ENCODE measurements at places on chromosomes 6 and 20.
A peak's percentile ranks its signal among the peaks of the same experiment; 100 is the strongest.

GRCh38 chr6:134317471-134318131 lies at the start of gene SGK1:
SGK1 (minus strand) TSS chr6:134318112; CDS start chr6:134317460, 652 bp downstream.
- peak; percentile 16 for DNase-seq

DNA sequence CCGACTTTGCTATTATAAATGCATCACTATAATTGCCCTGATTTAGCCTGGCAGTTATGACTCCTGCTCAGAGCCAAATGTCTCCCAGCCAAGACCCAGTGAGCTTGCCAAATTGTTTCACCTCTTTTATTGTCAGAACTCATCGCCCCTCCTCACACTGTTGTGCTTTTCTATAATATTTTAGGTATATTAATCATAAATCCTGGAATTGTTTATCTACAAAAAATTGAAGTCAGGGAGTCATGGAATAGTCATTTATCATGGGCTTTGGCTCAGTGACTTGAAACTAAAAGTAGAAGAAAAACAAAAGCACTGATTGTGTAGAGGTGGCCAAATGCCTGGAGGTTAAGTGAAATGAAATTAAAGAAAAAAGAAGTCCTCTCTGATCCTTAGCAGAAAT lies 85.6 kb downstream of the PFDN4 start:
- DNase-seq = no peak

GRCh38 chr20:32558526-32558925 lies 26.6 kb downstream of the NOL4L start:
- DNase-seq = no peak

DNA sequence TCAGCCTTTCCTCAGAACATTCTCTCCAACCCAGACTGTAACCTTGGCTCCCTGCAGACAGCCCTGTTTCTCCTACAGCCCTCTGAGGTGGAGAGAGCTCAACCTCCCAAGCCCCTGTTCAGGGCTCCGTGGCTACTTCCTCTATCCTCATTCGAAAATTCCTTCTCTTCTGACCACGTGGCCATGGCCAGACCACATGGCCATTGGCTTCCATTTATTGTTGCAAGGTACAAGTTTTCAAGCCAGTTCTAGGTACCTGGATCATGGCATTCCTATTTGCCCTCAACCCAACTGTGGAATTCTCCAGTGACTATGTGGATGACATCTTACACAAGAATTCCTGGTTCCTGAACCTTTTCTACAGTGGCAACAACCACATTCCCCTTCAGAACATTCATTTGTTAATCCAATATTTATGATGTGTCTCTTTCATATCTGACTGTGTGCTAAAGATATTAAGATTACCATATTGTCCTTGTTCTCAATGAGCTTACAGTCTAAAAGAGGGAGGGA lies 161.9 kb downstream of the GMPR start:
- no peak for DNase-seq

GRCh38 chr20:42779216-42779615 lies 410.5 kb downstream of the PTPRT start:
- DNase-seq = no peak

DNA sequence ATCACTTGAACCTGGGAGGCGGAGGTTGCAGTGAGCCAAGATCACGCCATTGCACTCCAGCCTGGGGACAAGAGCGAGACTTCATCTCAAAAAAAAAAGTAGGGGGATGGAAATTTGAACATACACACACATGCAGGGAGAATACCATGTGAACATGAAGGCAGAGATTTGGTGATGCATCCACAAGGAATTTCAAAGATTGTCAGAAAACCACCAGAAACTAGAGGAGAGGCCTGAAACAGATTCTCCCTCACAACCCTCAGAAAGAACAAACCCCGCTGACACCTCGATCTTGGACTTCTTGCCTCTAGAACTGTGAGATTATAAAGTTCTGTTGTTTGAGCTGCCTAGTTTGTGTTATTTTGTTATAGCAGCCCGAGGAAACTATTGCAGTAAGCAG lies 125.5 kb downstream of the GPX5 start:
- DNase-seq = no peak

DNA sequence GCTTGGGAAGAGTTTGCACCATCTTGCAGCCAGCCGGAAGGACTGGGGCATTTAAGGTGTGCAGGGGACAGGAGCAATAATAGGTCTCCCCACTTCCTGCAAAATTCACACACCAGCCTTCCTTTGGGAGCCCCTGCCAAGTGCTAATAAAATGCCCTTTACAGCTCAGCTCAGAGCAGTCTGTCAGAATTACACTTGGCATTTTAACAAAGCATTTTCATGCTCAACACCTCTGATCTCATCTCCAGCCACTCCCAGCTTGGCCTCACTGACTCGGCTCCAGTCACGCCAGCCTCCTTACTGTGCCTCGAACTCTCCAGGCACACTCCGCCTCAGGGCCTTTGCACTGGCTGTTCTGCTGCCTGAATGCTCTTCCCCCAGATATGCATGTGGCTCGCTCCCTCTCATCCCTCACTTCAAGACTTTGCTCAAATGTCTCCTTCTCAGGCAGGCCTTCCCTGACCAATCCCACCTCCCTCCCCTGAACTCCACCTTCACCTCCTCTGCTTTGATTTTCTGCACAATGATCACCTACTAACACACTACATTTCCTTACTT lies 43.7 kb downstream of the GRM4 start:
- DNase-seq = no peak

DNA sequence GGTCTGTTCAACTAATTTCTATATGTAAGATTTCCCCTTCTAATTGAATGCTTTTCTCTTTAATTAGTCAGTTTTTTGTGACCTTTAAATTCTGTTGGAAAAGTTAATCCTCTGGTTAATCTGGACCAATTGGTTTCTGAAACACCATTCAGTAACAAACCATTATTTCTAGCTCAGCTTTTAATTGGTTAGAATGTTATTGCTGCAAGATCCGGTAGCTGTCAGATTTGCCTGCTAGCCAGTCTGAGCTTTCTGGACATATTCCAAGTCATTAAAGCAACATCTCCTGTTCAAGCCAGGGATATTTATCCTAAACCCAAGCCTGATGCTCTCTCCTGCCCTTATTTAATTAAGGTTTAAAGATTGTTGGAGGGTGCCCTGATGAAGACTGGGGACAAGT lies 55.1 kb upstream of the FBXL4 start:
- no peak for DNase-seq

GRCh38 chr6:148999501-148999900 lies 252.7 kb downstream of the UST start:
- no peak for DNase-seq

- peak; percentile 60 for DNase-seq
Observed at GRCh38 chr6:142886431-142887170, 58.4 kb downstream of the HIVEP2 start.

DNA sequence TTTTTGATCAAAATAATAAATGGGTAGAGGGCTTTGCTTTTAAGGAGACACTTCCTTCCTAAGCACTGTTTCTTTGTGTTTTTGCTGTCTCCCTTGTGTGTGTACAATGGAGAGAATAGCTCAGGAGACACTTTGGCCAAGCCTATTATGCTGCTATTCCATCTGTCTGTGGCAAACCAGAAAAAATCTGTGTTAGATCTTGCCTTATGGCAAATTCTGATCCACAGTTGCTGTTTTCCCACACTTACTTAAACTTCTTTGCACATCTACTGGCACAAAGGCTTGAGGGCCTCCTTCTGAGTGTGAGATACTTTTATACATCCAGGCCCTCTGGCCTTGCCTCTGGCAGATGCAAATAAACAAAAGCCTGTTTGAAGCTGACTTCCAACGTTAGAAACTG lies 53.6 kb downstream of the PRDM13 start:
- DNase-seq = no peak

DNA sequence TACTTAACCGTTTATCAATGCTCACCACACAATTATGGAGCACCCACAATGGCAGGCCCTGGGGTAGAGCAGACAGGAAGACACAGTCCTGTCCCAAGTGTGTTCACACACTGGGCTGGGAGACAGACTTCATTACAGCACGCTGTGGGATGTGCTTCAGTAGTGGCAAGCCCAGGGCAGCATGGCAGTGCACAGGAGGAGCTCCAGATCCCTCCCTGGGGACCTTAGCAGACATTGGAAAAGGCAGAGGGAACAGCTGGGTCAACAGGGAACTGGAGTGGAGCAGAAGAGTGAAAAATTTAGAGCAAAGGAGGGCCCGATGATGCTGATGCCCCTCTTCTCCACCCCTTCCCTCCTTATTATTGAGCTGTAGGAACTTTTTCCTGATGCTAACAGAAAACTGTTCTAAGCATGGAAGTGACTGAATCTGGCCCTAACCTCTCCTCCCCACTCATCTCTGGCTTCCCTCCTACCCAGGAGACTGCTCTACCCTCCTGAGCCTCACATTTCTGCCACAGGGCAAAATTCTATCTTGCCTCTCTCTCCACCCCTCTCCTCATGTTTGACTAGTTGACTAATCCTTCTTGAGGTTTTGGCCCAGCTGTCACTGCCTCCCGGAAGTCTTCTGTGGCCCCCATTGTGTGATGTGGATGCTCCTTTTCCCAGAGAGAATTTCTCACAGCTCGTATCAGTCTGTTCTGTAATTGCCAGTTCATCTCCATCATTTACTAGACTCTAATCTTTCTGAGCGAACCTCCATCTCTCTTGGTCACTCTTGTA lies 41.3 kb upstream of the NOP56 start:
- DNase-seq = no peak

GRCh38 chr20:25293910-25294458 lies 46.1 kb downstream of the PYGB start:
- DNase-seq = no peak

- no peak for DNase-seq
Observed at GRCh38 chr20:49981218-49982071, 1.3 kb upstream of the SNAI1 start.

- DNase-seq = no peak
Observed at GRCh38 chr20:17466641-17467040, 64.5 kb downstream of the BFSP1 start.

- DNase-seq = no peak
Observed at GRCh38 chr20:54108326-54108642, 37.9 kb upstream of the BCAS1 start.

GRCh38 chr20:40233406-40233805 lies 455.6 kb downstream of the MAFB start:
- DNase-seq = no peak

DNA sequence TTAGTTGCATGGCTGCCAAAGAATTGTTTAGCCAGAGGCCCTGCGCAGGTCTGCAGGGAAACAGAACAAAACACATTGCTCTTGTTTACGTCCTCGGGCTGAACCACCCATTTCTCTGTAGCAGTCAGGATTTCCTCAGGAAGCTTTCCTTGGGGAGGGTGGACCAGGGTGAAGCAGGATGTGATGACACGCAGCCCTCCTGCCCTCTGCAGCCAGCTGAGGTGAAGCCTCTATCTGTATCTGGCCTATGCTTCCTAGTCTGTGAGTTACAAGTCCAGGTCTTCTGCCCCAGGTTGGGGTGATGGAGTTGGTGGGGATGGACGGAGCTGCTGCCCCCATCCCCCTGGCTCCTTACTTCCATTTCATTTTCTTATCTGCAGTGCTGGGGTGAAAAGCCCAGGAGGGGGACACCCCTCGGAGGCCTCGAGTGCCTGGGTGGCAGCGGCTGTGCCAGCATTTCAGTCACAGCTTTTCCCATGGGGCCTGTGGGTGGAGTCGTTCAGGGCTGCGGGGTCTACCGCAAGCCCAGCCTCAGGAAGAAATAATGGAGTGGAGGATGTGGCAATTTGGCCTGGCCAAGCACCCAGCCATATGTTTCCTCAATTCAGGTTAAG lies 24.9 kb downstream of the SASH1 start:
- no peak for DNase-seq

DNA sequence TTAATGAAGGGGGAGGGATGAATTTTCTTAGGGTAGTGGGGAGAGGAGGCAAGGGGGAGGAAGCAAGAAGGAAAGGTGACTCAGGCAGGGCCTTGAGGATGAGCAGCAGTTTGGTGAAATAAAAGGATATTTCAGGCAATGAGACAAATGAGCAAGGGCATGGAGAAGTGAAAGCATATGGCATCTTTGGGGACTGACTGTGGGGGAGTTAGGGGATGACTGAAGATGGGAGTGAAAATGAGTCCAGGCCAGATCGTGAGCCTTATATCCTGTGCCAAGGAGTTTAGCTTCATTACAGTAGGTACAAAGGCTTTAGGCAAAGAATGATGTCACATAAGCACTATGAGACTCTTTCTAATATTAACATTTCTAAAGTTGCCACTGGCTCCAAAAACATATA lies 51.9 kb downstream of the ILRUN start:
- DNase-seq = no peak

DNA sequence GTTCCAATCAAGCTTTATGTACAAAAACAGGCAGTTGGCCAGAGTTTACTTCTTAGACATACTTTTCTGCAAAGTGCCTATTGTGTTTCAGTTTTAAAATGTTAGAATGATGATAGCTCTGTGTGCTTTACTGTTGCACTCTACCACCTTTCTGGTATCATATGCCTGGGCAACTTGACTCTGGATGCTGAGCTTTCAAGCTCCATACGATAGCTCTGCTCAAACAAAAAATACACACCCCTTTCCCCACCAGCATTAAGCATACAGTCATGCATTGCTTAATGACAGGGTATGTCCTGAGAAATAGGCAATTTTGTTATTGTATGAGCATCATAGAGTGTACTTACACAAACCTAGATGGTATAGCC lies 123.1 kb downstream of the RCAN2 start:
- DNase-seq = no peak

DNA sequence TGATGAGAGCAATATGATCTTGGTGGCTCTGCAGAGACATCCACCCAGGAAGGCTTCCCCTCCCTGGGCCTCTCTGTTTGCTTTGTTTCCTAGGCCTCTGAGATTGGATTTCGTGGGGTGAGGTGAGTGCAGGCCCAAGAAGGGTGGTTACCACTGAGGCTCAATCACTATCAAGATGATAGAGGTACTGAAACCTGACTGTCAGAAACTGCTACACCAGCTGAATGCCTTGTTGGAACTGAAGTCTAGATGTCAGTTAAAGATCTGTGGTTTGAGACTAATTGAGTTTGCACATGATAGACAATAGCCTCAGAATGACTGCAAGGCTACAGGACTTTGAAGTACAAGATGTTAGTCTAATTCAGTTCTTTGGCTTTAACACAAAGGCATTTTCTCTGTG lies 15.2 kb downstream of the VNN1 start:
- DNase-seq = peak; percentile 25

- no peak for DNase-seq
Observed at GRCh38 chr6:6834356-6835222, 246.1 kb downstream of the LY86 start.

DNA sequence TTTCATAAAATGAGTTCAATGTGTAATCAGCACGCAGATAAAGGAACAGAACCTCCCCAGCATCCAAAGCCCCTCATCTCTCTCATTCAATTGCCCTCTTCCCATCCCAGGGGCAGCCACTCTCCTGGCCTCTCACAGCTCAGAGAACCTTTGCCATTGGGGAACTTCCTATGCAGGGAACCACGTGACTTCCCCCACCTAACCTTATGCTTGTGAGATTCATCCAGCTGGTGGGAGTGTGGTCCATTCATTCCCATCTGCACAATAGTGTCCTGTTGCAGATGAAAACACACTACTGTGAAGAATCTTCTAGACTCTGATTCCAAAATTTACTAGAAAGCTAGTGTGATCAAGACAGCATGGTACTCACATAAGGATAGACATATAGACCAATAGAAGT lies 299.3 kb downstream of the CDH4 start:
- DNase-seq = no peak

- no peak for DNase-seq
Observed at GRCh38 chr6:41647061-41647511, 8.8 kb downstream of the MDFI start.

- DNase-seq = peak; percentile 57
Observed at GRCh38 chr6:144931172-144932035, 646.3 kb downstream of the UTRN start.

- no peak for DNase-seq
Observed at GRCh38 chr20:62139636-62140035, 3.6 kb downstream of the PSMA7 start.

GRCh38 chr6:32075781-32076180 lies 33.4 kb downstream of the TNXB start:
- DNase-seq = no peak

GRCh38 chr6:141359953-141360352 lies 772.8 kb upstream of the GJE1 start:
- no peak for DNase-seq
